ENCODE measurements at places on chromosomes 11 and 22.

DNA sequence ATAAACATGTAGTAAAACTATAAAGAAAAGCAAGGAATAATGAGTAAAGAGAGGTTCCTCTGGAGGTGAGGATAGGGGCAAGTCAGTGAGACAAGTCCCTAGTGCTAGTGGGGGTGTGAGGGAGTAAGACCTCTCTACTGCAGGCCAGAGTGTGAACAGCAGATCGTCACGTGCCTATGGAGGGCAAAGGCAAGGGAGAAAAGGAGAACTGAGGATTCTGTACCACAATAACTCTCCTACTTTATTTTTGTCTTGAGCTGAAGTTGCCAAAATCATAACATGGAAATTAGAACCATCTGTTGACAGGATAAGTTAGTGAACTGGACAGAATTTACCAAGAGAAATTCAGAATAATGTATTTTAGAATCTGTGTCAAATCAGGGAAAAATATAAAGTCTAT is 77.6 kb downstream of the ENTHD1 start:
- peak; percentile 58 for DNase-seq

DNA sequence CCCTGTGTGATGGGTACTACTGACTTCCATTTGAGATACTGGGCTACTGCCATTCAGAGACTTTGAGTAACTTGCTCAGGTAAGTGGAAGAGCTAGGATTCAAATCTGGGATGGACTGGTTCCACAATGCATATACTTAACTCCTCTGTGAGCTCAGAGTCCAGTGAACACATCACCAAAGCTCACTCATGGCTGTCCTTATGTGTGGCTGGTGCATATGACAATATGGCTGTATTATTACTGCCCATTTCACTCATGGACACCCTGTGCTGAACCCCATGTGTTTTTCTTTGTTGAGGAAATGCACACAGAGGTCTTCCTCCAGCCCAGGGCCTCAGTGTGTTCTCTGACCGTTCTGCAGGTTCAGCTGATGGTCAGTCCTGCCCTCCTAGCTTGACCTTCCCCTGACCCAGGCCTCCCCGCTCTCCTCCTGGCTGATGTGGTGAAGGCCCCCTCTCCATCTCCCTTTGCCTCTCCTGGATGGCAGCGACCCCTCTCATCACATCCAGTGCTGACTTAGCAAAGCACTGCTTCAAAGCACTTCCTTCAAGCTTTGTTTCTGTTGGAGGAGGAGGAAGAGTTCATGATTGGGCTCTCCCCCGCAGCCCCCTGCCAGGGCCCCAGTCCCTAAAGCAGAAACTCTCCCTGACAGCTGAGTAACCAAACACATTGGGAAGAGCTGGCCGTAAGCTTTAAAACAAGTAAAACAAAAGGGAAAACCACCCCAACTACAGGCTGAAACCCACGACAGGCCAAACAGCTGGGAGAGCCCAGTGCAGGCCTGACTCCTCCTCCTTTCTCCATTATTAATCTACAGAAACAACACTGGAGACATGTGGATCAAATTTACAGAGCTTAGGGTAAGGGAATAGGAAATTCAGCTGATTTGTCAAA is 101.2 kb downstream of the NAT10 start:
- no peak for DNase-seq

DNA sequence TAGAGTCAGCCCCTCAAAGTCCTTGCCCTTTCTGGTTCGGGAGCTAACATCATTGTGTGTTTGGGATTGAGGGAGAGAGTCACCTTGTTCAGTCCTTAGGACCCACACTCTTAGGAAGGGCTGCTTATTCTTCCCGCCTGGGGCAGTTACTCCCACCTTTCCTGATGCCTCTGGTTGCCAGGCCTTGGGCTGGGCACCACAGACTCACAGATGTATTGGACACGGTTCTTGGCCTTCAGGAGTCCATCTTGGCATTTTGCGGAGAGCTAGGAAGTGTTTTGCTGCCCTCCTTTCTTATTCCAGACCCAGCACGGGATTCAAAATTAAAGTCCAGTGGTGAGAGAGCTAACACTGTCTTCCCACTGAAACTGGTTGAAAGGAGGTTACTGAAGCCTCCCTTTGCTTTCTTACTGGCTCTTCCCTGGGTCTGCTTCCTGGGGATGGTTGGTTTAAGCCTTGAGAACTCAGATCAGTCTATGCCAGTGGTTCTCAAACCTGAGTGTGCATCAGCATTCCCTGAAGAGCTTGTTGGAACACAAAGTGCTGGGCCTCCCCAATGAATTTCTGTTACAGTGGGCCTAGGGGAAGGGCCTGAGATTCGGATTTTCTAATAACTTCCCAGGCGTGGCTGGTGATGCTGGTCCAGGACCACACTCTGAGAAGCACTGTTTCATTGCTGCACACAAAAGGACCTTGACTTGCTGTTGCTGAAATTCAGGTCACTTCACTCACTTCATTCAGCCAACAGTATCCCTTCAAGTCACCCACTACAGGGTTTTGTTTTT is 1.4 kb downstream of the OSBP2 start:
- DNase-seq = no peak

GRCh38 chr22:27576815-27577573 is 224.6 kb downstream of the MN1 start:
- no peak for DNase-seq

DNA sequence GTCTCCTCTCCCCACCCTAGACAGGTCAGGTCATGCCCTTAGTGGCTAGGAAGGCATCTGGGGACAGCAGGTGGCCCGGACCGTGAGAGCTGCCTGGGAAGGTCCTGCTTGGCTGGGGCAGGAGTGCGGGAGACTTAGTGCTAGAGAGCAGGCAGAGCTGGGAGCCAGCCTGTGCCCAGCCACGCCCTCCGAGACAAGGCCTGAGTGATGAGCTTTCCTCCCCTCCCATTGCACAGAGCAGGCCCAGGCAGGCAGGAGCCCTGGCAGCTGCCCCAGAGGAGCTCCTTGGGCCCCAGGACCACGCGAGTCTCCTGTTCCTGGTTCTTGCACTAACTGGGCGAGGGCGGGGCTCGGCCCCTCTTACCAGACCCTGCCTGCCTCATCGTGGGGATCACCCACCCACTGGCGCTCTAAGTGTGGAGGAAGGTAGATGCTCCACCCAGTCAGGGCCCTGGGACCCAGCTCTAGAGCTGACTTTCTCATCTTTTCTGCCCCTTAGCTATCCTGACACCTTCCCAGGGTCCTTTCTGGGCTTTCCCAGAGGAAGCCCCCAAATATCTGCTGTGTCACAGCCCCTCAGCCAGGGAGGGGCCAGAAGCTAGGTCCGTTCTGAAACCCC is 44.9 kb downstream of the MACROD1 start:
- DNase-seq = no peak

GRCh38 chr11:64296830-64297698 is 3.1 kb upstream of the CATSPERZ start:
- no peak for DNase-seq

Measured in OCI-M1 (cell line).